ENCODE measurements at places on chromosomes 3 and 15.

DNA sequence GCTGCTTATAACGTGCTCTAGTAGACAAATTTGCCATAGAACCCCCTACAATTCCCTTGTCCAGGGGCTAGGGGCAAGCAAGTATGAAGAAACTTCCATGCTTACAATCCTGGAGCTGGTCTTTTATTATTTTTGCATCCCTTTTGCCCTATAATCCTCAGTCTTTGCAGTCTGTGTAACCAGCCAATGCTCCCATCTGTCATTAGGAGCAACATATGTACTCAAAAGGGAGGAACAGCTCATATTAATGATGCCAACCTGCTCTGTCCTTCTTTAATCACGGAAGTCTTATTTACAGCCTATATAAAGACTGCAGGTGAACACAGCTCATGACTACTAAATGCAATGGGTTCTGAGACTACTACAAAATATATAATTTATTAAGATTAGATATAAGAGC lies 263.3 kb downstream of the ZIC1 start:
- no peak for DNase-seq

DNA sequence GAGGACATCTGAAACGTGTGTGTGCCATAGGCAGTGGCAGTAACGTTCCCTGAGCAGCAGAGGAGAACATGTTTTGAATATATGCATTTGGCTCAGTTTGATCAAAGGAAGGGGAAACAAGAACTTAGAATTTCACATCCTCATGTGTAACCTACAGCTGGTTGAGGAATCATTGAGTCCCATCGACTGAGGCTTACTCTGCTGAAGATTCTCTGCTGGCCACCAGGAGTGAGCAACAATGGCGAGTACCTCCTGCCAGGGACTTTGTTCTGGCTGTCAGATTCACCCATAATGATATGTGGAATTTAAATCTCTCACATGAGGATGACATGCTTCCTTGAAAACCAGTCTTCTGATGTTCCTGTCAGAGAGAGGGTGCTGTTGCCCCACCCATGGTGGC lies 21.3 kb downstream of the GORASP1 start:
- DNase-seq, result no peak

GRCh38 chr3:118536764-118537163 lies 497.9 kb downstream of the IGSF11 start:
- DNase-seq, result no peak

- no peak for DNase-seq
Observed at GRCh38 chr3:11373654-11374053, 101.5 kb downstream of the ATG7 start.

GRCh38 chr15:35358824-35359223 lies 187.1 kb downstream of the DPH6 start:
- DNase-seq, result no peak

GRCh38 chr15:25676070-25676469 lies 187.1 kb downstream of the ATP10A start:
- no peak for DNase-seq

DNA sequence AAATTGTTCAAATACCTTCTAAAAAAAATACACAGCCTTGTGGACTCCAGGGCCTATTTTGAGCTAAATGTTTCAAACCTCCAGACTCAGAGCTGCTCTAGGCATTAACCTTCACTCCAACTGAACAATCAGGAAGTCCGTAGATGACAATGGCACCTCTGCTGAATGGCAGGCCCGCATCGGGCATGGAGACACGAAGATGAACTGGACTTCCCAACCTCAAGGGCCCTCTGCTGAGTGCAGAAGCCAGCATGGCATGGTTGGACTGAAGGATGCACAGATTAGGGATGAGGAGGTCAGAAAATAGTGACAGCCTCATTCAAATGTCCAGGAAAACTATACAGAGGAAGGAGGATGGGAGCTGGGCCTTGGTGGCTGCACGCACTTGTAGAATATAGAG lies 2.2 kb downstream of the FAM174B start:
- DNase-seq, result no peak

- no peak for DNase-seq
Observed at GRCh38 chr15:33612721-33613304, 302.0 kb downstream of the RYR3 start.

DNA sequence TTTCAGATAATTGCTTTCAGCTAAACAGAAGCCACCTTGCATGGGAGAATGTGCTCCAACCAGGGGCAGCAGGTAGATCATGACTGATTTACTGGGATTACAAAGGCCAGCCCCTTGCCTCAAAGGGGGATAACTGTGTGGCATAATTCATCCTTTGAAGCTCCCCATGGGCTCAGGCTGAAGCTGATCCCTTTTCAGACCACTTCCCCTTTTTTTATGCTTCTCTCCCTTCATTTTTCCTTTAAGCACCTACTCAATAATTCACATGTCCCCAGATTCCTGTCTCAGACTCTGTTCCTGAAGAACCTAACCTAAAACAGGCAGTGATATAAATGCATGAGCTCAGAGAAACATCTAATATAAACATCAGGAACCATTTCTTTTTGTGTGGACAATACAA lies 8.2 kb upstream of the MYRIP start:
- no peak for DNase-seq

- DNase-seq, result no peak
Observed at GRCh38 chr15:70775160-70775559, 11.8 kb upstream of the UACA start.

DNA sequence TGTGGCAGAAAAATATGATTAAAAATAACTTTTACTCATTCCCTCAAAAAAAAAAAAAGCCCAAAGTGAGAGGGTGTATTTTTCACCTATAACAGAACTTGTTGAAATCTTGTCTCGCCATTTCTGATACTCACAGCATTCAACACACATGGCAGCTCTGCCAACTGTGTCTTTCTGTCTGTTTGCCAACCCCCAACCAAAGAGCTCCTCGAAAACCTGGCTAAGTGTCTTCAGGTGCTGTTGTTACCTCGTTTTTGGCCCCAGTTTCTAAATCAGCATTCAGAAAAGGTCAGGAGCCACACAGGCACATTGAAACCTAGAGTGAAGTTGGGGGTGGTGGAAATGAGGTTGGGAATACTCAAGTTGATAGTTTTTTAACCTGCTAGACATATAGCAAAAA lies 123.5 kb downstream of the TMEM108 start:
- no peak for DNase-seq

DNA sequence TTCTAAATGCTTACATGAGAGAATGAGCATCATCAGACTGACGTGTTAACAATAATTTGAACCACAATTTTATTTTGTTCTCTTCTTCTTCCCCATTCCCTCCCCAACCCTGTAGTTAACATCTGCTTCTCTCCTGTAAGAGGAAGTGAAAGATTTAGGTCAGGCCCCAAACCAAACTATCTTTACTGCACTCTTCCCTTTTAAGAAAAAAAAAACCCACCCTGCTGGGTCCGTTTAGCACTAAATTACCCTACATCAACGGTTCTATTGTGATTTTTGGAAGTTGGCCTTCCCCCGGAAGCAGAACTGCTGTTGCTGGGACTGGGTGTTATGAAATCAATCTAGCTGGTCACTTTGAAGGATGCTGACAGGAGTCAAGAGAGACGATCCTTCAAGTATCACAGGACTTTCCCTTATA lies 49.4 kb downstream of the NFKBIZ start:
- no peak for DNase-seq

DNA sequence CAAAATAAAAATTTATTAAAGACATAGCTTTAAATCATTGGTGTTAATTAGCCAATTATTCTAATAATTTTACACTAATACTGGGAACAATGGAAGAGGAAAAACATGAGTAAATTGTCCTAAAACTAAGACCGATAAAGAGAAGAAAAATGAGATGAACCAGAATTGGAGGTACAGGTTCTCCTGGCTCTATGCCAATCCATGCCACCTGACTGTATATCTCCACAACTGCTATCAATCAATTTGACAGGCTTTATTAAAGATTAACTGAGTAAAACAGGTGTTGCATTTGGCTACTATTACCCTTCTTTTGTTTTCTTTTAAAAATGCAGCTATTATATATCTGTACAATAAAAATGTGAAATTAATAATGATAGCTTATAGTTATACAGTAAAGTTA lies 850.0 kb downstream of the CADM2 start:
- no peak for DNase-seq

- no peak for DNase-seq
Observed at GRCh38 chr3:29618395-29619282, 337.8 kb downstream of the RBMS3 start.

DNA sequence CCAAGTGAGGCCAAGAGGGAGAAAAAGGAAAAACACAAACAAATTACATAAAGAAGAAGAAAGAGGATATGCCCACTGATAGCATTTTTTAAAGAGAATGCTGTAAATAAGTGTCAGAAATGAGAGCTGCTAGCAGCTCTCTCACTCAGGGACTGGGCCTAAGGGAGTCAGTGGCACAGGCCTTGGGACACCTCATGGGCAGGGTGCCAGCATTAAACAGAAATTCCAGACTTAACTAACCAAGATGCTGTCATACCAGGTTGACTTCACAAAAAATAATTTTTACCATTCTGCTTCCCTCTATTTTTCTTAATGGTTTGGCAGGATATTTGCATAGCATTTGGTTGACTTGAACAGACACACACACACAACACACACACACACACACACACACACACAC lies 92.3 kb upstream of the ADAMTSL3 start:
- no peak for DNase-seq

DNA sequence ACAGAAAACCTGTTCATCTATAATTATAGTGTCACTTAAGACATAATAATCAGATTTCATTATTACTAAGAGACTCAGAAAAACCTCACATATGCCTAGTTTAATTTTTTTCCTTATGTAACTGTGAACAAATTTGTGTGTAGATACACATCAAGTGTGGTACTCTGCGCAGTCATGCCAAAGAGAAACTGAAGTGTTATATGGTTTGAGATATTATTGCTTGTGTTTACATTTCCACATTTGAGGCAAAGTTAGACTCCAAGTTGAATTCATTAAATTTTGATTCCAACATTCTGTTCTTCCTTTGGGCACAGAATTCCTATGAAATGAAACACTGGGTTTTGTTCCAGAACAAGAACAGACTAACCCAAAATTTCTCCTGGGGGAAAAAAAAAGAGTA lies 2.2 kb downstream of the MBNL1 start:
- DNase-seq, result no peak

- no peak for DNase-seq
Observed at GRCh38 chr3:121710347-121710746, 39.2 kb downstream of the GOLGB1 start.

- DNase-seq, result no peak
Observed at GRCh38 chr3:79632842-79633241, 135.0 kb downstream of the ROBO1 start.

GRCh38 chr3:12351145-12351544 lies 62.3 kb downstream of the PPARG start:
- DNase-seq, result no peak

- no peak for DNase-seq
Observed at GRCh38 chr3:194379651-194380050, 10.1 kb upstream of the LRRC15 start.

- no peak for DNase-seq
Observed at GRCh38 chr15:83285979-83286553, 1.6 kb upstream of the BNC1 start.

DNA sequence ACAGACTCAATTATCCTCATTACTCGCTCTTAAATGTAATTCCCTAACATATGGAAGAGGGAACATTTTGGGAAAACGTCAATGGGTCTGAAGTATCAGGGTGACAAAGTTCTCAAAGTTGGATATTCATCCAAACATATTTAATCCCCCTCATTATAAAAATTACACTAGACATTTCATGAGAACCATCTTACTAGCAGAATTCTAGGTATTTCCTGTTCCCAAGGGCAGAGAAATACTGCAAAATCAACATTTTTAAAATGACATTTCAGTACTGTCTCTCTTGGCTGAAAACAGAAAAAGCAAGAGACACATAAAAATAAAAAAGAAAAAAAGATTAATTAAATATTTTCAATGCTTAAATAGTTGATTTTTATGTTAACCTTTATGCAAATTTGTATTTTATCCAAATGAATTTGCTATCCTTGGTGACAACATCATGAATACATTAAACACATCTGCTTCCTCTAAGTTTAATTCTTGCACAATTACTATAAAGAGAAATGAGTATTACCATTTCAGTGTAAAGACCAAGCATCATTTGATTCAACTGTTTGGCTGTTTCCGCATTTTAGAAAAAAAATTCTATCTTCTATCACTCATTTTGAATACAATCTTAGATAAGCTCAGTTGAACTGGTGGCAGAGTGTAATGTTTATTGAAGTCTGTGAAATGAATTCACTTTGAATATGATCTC lies 114.8 kb upstream of the COL8A1 start:
- no peak for DNase-seq

DNA sequence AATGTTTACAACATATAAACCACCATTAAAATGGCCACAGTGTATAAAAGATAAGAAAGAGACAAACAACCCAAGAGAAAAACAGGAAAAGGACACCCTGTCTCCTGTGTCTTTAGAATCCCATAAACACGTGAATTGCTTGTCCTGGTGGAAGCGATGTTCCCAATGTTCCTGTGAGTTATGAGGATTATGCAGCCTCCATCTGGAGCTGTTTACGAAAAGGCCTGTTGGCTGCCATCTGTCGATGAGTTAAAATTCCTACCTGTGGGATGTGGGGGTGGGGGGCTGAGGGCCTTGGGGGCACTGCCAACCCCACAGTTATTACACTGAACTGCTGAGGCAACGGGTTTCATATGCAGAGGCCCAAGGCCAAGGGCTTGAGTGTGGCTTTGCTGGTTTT lies 13.6 kb downstream of the NISCH start:
- DNase-seq, result no peak

- no peak for DNase-seq
Observed at GRCh38 chr3:67291287-67292252, 293.5 kb downstream of the KBTBD8 start.

DNA sequence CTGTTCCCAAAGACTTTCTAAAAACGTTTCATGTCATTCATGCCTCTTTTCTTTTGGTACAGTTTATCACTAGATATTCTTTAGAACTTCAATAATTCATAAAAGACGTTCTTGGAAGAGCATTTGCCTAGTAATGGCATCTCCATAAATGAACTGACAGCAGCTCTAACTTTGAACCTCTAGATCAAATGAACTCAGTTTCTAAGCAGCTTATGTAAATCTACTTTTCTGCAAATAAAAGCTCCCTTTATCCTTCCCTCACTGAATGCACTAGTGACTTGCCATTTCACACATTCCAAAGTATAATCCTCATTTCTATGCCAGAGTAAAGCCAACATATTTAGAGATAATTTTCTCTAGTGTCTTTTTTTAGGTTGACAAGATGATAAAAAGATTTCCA lies 85.2 kb downstream of the ZMAT3 start:
- DNase-seq, result no peak

- no peak for DNase-seq
Observed at GRCh38 chr15:49589030-49589429, 31.6 kb downstream of the FAM227B start.

- no peak for DNase-seq
Observed at GRCh38 chr15:57496946-57497869, 94.5 kb upstream of the MYZAP start.

GRCh38 chr15:69706353-69707097 lies 253.9 kb downstream of the RPLP1 start:
- DNase-seq, result no peak

Measured in nephron progenitor cell (in vitro differentiated cells).